Stimulated activated CD8-positive, alpha-beta memory T cell treated with anti-CD3 and anti-CD28 coated beads, Interleukin-15, amount 100 ng/mL, for 24 hours (primary cell): ENCODE measurements at places on chromosomes 6 and 20.

DNA sequence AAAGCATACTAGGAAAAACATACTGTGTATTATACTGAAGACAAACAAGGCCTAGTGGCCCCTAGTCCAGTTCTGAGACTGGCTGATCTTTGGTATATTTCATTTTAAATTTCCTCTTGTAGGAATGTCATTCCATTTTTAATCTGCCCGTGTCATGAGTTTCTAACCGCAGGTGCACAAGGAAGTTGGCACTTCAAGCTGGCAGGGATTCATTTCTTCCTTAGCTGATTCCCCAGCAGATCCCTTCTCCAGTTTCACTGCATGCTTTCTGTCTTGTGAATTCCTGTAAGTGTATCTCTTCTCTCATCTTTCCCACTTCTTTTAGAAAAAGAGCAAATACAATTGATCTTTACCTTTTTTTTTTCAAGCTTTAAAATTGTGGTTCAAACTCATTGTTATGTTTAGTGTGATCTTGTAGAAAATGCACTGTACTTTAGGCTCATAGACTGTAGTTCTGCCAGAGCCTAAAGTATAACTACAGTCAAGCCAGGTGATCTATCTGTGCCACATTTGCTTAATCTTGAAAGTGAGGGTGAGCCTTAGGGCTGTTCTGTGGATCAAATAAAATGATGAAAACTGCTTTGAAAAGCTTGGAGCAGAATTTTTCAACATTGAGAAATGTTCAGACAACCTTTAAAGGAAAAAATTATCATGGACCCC is 37.0 kb downstream of the RNF217 start:
- DNase-seq, result no peak

DNA sequence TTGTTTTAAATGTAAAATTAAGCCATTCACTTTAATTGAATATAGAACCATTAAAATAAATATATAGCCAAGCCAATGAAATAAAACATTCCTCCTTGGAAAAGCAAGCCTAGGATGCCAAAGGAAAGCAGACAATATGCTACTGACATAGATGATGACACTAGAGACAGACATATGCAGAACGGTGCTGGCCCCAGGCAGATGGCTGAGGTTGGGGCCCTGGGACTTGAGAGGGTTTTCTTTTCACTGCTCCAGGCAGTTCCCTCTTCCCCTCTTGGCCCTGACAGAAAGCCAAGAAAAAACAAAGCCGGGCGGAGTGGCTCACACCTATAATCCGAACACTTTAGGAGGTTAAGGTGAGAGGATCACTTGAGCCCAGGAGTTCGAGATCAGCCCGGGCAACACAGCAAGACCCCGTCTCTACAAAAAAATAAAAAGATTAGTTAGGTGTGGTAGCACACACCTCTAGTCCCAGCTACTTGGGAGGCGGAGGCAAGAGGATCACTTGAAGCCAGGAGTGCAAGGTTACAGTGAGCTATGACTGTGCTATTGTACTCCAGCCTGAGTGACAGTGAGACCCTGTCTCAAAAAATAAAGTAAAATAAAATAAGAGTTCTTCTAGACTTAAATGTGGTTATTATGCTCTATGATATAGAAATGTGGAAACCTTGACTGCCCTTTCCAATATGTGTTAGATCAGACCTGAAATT is 31.2 kb downstream of the FASTKD5 start:
- no peak for DNase-seq

- DNase-seq, result no peak
Measured at GRCh38 chr6:42610416-42610815, 46.6 kb downstream of the UBR2 start.

DNA sequence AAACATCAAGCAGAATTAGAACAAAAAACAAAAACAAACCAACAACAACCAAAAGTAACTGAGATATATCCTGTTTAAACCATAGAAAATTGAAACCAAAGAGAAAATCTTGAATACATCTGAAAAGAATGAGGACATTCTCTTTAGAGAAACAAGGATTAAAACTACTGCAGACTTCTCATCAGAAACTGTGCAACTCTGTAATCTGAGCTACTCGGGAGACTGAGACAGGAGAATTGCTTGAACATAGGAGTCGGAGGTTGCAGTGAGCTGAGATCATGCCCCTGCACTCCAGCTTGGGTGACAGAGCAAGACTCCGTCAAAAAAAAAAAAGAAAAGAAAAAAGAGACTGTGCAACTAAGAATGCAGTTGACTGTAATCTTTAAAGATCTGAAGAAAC is 153.4 kb downstream of the SYNDIG1 start:
- no peak for DNase-seq

DNA sequence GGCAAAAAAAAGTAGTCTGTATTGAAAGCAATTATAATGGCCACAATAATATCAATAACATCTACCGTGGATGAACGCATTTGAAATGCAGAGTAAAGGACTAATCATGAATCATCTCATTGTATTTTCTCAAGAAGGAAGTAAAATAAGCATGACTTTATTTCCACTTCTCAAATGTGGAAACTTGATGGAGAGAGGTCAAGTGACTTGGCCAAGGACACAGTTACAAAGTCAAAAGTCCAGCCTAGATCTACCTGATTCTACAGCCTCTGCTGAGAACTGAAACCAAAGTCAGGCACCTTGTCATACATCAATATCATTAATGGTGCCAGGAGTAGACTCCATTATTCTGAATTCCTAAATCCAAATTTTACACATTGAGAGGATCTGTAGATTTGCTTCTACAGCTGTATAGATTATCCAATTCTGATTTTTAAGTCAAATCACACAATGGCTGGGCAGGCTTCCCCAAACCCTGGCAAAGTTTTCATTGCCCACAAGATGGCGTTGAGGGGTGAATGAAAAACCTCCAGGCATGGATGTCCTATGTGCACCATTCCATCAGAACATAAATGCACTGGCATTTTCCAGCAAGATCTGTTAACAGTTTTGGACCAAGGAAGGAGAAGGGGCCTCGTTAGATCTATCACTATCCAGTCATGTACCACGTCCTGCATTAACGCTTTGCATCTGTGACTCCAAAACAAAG is 423.1 kb downstream of the MAFB start:
- no peak for DNase-seq

GRCh38 chr20:4089756-4090487 is 74.6 kb upstream of the RNF24 start:
- no peak for DNase-seq

DNA sequence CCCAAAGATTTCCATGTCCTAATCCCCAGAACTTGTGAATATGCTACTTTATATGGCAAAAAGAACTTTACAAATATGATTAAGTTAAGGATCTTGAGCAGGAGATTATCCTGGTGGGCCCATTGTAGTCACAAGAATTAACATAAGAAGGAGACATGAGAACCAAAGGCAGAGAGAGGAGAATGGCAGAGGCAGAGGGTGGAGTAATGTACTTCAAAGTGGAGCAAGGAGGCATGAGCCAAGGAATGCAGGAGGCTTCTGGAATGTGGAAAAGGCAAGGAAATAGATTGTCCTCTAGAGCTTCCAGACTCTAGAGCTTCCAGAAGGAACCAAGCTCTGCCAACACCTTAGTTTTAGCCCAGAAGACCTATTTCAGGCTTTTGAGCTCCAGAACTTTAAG is 147.4 kb downstream of the MOXD1 start:
- DNase-seq, result no peak

GRCh38 chr20:33871362-33871761 is 60.2 kb downstream of the CHMP4B start:
- DNase-seq, result no peak

GRCh38 chr6:73250016-73250415 is 13.0 kb downstream of the KHDC1 start:
- no peak for DNase-seq

GRCh38 chr6:148890652-148891404 is 144.0 kb downstream of the UST start:
- DNase-seq, result no peak

GRCh38 chr6:161686655-161687054 is 412.8 kb upstream of the AGPAT4 start:
- DNase-seq, result no peak

GRCh38 chr6:150037526-150038201 is 12.3 kb upstream of the RAET1L start:
- no peak for DNase-seq

DNA sequence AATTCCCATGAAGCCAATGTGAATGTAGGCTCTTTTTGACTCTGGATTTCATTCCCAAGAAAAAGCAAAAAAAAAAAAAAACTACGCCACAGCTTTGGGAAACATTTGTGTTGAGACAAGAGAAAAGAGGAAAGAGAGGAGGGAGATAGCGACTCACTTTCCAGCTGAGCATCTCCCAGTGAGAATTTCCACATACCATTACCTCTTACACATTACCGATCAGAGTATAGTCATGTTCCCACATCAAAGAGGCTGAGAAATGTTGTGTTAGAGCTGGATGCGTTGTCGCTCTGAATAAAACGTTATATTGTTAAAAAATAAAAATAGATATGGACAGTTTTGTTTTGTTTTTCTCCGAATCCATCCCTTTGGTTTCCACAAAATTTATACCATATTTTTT is 1019.3 kb upstream of the ADGRB3 start:
- DNase-seq, result no peak

DNA sequence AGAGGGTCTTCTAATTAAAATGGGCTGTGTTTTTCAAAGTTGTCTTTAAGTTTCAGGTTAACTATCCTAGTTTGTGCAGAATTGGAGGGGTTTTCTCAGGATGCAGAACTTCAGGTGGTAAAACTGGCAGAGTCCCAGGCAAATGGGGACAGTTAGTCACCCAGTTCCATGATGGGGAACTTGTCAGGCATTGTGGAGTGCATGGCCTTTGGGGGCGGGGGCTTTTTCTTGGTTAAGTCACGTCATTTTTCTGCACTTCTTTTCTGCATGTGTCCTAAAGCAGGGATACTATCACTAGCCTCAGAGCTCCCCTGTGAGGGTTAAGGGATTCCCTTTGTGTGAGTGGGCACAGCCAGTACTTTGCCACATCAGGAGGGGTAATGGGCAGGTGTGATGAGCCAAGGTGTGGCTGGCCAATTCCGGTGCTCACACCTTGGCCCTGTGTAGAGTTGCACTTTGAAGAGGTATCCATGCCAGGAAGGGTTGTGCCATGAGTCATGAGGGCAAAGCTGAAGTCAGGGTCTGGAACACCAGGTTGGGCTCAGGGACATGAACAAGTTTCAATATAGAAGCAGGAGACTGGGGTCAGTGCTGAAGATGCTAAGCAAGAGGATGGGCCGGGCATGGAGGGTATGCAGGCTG is 126.0 kb upstream of the RREB1 start:
- no peak for DNase-seq

DNA sequence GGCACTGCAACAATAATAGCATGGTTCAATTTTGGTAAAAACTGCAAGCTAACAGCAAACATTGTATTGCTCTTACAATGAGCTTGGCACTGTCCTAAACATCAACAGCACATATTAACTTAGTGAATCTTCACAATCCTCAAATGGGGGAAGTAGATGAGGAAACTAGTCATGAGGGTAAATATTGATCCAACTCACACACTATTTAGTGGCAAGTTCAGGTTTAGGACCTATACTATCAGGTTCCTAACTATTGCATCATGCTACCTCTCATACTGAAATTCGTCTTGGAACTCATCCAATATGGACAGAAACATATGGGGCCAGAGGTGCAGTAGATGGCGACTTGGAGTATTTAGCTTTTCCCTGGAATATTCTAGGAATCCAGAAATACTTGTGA is 34.2 kb downstream of the FKBP1C start:
- DNase-seq, result no peak

DNA sequence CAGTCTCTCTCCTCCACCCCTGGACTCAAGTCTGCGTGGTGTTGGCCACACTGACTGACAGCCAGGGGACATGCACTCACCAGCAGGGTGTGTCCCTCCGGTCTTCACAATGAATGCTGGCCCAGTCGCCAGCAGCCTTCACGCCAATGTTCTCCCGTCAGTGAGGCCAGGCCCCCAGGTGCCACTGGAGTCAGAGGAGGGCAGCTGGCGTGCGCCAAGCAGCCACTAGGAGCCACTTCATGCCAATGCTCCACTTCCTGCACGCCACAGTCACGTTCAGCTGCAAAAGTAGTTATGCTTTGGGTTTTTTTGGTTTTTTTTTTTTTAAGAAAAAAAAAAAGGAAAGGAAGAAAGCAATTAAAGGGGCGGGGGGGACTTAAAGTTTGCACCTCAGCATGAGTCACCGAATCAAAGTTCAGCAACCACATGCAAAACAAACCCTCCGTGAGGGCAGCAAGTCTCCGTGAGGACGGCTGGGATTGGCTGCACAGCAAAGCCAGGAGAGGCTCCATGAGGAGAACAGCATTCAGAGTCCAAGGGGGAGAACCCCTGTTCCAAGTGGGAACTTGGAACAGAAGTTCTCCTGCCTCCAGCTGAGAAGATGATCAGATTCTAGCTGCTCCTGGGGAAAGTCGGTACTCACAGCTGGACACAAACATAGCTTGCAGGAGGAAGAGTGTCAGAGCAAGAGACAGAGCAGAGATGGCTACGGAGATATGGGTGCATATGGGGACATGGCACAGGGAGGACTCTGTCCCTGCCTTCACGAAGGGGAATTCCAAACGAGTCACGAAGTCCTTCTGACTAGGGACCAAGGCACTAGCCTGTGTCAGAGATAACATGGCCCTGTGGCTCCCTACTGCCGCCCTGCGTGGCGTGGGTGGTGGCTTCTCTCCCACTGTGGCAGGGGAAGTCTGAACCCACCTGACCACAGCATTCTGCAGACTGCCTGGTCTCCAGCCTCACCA is at the start of gene ZC3H12D:
ZC3H12D (minus strand) TSS at position 282 of the 968 bp plus-strand sequence. CDS start 10,471 bp downstream, outside the sequence.
- no peak for DNase-seq

DNA sequence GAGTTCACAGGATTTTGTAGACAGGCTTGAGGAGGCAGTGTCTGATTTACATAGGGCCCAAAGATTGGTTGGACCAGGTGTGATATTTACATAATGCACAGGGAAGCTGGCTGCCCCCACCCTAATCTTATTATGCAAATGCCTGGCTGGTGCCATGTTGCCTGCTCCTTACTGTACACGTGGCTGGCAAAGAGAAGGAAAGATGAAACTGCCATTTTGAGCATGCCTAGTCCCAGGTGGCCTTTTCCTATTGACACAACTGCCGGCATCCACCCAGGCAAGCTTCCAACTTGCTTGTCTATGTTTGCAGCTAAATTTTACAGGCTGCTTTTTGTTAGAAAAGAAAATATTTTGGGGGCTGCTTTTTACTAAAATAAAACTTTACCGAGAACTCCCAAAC is 174.6 kb downstream of the LMBRD1 start:
- DNase-seq, result no peak
